ENCODE measurements at places on chromosomes 13 and 19.

- DNase-seq: no peak
Measured at GRCh38 chr19:6587998-6588507, 2.9 kb downstream of the CD70 start.

GRCh38 chr13:64438084-64438483 lies 2792.1 kb downstream of the PCDH9 start:
- no peak for DNase-seq

GRCh38 chr19:55584871-55585270 lies 4.2 kb upstream of the ZNF579 start:
- DNase-seq: no peak

DNA sequence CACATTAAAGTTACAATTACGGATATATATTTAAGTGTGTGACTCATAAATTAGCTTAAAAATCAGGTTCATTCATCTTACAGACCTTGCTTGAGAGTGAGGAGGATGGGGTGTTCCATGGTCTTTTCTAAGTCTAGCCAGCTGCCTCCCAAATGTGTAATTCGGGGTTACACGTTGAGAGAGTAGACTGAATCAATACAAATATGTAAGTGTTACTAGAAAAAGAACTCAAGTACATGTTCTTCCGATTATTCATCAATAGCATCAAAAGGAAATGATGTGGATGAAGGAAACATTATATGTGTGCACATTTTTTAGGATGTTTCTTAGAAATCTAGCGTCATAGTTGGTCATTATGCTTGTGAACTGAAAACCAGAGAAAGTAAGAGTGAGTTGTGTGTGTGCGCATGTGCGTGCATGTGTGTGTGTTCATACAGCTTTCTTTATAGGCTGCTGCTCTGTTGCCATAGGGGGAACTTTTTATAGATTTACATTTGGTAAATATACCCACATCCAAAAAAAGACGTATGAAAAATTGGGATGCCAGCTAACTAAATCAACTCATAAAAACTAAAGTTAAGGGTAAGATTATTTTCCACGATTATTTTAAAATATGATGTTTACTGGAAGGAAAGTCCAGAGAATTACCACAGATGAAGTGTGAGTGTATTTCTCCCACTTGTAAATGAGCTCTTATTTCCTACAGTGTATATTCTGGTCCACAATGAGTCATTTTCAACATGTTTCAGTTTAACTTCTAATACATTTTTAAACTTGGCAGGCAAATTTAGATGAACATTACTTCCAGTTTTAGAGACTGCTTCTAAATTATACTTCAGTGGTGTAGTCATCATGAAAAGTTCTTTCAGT lies 82.4 kb downstream of the PIBF1 start:
- no peak for DNase-seq

GRCh38 chr13:39597838-39598237 lies 5.2 kb downstream of the LHFPL6 start:
- DNase-seq: no peak

DNA sequence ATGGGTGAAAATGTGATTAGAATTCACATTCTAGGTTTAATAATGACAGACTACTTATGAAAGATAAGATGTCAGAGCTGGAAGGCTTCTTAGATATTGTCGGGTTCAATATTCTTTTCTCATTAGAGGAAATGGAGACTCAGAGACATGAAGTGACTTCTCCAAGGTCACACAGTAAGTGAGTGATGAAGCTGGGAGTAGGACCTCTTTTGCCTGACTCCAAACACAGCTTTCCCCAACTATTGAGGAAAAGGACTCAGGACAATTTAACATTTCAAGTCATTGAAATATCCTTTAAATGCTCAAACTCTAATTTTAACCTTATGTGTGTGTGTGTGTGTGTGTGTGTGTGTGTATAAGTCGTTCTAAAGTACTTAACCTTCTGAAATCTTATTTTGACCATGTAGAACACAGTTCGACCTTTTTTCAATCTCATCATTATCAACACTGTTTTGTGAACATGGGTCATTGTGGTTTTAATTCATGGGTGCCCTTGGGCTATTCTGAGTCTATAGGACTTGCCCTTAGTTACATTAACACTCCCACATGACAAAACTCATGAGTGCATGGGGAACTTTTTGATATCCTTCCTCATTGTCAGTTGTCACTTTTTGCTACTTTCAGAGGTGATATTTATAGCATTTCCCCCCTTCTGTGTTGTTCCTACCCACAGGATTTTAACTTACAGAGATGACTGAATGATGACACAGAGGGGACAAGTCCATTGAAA lies 53.0 kb downstream of the LRCH1 start:
- DNase-seq: no peak

DNA sequence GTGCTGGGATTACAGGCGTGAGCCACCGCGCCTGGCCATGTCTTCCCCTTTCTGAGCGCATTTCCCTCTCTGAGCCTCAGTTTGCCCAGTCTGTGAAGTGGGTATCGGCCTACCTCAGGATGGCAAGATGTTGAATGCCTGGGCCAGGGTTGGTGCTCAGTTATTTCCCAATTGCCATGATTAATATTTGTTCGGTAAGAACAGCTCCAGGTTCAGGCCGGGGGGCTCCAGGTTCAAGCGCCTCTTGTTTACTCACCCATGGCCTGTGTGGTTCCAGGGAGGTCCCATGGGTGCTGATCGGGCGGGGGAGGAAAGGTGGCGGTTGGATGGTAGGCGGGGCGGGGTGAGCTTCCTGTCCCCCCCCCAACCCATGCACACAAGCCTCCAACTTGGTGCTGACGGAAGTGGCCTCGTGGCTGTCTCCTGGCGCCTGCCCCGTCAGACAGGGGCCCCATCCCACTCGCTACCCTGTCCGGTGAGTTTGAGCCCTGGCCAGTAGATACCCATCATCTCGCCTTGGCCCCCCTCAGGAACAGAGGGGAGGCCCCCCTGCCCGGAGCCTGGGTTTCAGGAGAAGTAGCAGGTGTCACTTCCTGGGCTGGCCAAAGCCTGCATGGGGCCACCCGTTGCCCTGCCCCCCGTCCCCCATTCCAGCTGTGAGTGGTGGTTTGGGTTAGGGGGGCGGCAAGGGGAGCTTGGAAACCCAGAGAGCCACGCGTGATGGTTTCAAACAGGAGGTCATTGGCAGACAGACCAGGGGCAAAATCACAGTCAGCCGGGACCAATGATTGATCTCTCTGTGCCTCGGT lies at the start of gene FCHO1:
Gene FCHO1 (plus strand): TSS at position 375 of the 809 bp plus-strand sequence. CDS start 3,688 bp downstream, outside the sequence.
- no peak for DNase-seq

DNA sequence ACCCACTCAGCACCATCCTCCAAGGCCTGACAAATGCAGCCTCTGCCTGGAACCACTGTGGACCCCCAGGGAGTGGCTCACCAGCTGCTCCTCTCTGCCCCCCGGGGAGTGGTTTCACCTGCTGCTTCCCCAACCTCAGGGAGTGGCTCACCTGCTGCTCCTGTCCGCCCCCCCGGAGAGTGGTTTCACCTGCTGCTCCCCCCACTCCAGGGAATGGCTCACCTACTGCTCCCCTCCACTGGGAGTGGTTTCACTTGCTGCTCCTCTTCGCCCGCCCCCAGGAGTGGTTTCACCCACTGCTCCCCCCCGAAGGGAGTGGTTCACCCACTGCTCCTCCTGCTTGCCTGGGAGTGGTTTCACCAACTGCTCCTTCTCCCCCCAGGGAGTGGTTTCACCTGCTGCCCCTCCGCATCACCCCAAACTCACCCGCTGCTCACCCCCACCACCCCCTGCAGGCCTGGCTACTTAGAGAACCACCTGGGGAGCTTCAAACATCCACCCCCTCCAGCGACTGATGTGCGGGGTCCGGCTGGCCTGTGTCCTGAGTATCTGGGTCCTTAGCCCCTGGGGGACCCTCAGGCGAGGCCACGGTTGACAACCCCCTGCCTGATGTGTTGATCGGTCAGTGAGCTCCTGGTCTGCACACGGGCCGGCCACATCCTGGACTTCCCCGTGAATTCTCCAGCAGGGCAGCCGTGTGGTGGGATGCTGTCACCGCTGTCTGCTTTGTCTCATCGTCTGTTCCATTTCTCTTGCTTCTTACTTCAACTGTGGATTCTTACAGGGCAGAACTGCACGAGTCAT lies 14.6 kb upstream of the TMEM255B start:
- no peak for DNase-seq

GRCh38 chr19:35436477-35437405 lies 11.3 kb upstream of the FFAR2 start:
- DNase-seq: no peak

DNA sequence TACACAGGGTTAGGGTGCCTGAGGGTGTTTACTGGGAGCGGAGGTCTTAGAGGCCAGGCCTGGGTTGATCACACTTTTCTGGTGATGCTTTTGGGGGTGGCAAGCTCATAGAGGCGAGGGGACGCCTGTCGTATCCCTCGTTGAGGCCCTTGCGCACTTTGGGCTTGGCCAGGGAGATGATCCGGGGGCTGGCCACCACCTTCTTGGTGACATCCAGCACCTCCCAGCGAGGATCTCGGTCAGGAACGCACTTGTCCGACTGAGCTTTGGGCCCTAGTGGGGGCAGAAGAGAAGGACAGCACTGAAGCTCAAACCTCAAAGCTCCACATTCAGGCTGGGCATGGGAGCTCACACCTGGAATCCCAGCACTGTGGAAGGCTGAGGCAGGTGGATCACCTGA lies 17.6 kb upstream of the MIER2 start:
- DNase-seq: no peak

DNA sequence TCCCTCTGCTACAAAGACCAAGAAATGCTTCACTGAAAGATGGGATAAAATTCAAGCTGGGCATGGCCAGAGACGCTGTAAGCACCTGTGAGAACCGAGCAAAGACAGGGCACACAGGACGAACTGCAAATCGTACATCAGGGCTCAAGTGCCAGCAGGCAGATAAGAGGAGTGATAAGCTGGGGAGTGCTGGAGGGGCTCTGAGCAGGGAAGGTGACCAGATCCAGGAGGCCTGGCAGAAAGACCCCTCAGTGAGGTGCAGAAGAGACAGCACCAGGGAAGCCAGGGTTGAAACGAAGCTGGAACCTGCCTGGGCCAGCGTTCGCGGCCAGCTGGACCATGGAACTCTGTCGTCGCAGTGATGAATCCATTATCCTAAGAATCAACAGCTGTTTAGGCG lies 10.2 kb downstream of the RAB20 start:
- no peak for DNase-seq

GRCh38 chr13:21478881-21479808 lies 20.0 kb upstream of the ZDHHC20 start:
- DNase-seq: peak; percentile 48

- no peak for DNase-seq
Measured at GRCh38 chr13:92221916-92222315, 823.5 kb downstream of the GPC5 start.

- DNase-seq: no peak
Measured at GRCh38 chr19:15180451-15181390, 20.1 kb downstream of the NOTCH3 start.

DNA sequence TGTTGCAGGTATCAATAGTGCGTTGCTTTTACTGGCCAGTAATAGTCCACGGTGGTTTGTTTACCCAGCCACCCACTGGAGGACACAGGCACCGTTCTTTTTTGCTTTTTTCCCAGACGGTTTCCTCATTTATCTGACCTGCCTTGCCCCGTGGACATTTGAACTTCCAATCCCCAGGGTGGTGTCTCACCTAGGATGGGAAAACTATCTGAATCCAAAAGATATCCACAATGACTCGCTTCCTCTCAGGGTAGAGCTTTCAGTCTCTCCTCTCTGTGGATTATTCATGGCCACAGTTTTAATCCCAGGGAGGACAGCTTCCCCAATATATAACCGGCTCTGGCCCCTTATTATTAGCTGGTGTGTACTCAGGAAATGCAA lies 170.8 kb downstream of the FOXO1 start:
- no peak for DNase-seq

- DNase-seq: no peak
Measured at GRCh38 chr19:50894478-50895356, 16.5 kb downstream of the KLK4 start.

DNA sequence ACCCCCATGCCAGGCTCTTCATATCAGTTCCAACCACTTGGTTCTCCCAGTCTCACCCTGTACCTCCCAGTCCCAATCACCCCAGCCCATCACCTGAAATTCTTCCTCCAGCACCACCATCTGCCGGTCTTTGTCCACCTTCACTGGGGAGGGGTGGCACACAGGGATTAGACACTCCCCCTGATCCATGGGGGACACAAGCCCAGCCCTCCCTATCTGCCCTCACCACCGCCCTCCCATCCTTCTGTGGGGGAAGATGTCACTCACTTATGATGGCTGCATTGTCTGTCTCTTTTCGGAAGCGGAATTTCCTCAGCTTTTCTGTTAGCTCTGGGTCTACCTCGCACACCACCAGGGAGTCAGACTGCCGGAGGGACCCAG lies 685 bp downstream of the GMFG start:
- no peak for DNase-seq

DNA sequence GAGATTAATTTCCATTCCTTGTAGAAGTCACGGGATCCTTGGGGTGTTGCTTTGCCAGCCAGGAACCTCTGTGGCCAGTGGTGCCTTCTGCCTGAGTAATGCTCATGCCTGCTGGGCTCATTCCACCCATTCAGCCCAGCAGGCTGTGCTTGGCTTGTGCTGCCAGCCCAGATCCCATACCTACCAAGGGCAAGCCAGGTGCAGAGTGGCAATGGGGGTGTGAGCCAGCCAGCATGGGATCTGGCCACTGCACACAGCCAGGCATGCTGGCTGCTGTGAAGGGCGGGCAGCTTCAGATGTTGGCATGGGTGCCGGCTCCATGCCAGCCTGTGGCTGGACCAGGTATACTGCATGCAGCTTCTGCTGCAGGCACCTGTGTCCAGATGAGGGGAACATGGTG lies 42.5 kb downstream of the WDFY2 start:
- no peak for DNase-seq

GRCh38 chr13:25616674-25617073 lies 244.9 kb downstream of the ATP8A2 start:
- no peak for DNase-seq

- no peak for DNase-seq
Measured at GRCh38 chr19:28394725-28395124, 818.2 kb downstream of the UQCRFS1 start.

- DNase-seq: no peak
Measured at GRCh38 chr13:82412749-82413148, 1469.5 kb downstream of the SLITRK1 start.

DNA sequence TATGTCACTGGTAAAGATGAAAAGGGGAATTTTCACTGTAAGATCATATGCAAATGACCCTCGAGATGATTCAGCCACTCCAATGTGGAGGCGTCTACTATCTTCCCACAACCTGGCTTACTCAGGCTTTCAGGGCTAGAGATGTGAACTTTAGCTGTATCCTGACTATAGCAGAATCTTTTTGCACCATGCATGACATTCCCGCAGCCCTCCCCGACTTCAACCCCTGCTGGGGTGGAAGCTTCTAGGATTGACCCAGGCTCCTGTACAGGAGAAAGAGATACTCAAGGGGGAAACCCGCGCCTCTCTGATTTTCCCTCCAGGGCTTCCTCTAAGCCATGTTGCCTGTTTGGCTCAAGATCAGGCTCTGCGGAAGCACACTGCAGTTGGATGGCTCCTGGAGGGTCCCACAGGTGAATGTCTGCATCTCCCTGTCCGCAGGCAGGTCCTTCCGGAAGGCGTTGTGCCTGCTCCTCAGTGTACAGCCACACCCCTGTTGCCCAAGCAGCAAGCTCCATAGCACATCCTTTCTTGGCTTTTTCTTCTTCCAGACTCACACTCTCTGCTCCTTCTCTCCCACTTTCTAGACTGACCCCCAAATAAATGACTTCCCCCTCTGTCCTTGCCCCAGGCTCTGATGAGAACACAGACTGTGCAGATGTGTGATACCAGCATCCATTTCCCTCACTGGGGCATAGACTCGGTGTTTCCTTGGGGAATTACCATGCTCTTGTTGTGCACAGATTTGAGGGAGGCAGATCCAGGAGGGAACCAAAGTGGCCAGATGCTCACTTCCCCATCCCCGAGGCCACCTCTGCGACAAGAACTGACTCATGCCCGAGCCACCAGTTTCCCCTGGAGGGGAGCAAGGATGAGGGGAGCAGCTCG lies 29.1 kb upstream of the POP4 start:
- no peak for DNase-seq

- DNase-seq: peak; percentile 47
Measured at GRCh38 chr19:15288146-15288963, 44.0 kb downstream of the BRD4 start.

All from neural crest cell (in vitro differentiated cells).